ENCODE measurements at places on chromosomes 6 and 20.
A peak's percentile ranks its signal among the peaks of the same experiment; 100 is the strongest.

DNA sequence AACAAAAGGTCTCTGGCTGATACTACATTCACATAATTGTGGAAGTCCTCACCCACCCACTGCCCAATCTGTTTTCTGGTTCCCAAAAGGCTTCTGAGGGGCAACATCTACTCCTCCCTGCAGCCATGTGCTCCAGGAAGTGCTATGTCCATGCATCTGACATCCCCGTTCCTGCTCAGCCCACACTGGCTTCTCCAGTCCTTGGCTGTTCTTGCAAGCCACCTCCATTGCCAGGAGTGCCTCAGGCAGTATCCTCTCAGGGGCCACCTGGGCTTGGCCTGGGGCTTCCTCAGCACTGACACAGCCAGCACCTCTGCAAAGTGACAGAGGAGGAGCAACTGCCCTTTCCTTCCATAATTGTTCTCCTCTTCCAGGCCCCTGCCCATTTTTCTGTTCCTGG lies 18.3 kb downstream of the ARHGAP18 start:
- no peak for DNase-seq

- DNase-seq, result no peak
These were observed 433.2 kb upstream of the SPTLC3 start for GRCh38 chr20:12575352-12576095.

DNA sequence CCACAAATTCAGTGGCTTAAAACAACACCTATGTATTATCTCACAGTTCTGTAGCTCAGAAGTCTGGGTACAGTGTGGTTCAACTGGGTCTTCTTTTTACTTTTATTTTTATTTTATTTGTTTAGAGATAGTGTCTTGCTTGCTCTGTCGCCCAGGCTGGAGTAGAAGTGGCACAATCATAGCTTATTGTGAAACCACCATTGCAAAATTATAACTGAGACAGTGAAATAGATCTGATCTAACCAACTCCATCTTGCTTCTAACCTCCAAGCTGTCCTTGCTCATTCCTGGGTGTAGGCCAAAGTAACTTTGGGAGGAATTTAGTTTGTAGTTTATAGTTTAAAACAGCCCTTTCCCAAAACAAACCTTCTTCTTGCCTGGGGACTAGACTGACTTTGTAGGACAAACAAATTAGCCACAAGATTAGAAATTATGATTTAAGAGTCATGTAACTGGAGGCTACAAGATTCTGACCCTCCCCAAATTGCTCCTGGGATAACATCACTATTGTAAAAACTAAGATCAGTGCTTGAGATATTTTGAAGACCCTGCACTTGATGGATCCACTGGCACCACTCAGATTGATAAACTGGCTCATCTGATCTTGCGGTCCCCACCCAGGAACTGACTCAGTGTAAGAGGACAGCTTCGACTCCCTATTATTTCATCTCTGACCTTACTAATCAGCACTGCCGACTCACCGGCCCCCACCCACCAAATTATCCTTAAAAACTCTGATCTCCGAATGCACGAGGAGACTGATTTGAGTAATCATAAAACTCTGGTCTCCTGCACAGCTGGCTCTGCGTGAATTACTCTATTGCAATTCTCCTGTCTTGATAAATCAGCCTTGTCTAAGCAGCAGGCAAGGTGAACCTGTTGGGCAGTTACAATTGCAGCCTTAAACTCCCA lies 193.4 kb upstream of the CDYL start:
- DNase-seq, result peak; percentile 30

GRCh38 chr6:21478883-21479539 lies 114.5 kb upstream of the SOX4 start:
- no peak for DNase-seq

DNA sequence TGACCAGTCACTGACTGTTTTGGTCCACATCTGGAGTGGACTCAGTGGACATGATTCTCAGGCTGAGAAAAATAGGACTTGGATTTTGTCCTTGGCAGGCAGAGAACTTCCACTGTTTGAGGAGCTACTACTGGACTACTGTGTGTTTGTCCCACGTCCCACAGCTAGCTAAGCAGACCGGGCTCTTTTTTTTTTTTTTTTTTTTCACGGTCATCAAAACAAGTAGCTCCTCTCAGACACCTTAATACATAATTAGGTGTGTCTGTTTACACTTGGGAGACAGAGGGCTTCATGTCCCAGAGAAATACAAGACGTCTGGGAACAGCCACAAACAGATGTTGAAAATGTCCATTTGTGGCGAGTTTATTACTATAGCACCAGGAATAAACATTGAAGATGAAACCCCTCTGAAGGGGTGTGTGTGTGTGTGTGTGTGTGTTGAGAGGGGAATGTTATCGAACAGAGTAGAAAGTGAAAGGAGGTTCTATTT lies 155.0 kb upstream of the SUPT3H start:
- no peak for DNase-seq

GRCh38 chr6:31272436-31272835 lies 544 bp upstream of the HLA-C start:
- DNase-seq, result no peak

- no peak for DNase-seq
These were observed 117.4 kb downstream of the TTLL2 start for GRCh38 chr6:167442245-167442644.

GRCh38 chr6:117938311-117938995 lies 31.4 kb downstream of the SLC35F1 start:
- DNase-seq, result no peak

DNA sequence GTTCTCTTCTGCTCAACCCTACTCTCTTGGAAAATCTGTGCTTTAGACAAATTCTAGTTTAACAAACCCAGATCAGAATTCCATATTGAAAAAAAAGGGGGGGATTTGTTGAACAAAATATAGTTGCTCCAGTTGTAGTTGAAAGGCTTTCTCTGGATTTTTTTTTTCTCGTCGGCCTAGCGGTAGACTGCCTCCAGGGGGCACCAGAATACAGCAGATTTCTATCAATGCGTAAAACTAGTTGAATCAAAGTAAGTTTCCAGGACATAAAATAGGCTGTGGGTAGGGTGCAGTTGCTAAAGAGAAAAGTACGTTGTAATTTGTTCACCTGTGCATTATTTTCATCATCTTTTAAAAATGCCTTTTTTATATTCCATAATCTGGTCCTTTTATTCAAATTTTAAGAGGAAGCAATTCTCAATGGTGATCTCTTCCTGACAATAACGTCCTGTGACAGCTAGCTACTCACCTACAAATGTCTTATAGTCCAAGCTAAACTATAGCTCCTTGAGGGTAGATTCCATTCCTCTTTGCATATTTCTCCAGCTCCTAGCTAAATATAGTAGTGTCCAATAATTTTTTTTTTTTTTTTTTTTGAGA lies 105.4 kb downstream of the PERP start:
- DNase-seq, result peak; percentile 10

DNA sequence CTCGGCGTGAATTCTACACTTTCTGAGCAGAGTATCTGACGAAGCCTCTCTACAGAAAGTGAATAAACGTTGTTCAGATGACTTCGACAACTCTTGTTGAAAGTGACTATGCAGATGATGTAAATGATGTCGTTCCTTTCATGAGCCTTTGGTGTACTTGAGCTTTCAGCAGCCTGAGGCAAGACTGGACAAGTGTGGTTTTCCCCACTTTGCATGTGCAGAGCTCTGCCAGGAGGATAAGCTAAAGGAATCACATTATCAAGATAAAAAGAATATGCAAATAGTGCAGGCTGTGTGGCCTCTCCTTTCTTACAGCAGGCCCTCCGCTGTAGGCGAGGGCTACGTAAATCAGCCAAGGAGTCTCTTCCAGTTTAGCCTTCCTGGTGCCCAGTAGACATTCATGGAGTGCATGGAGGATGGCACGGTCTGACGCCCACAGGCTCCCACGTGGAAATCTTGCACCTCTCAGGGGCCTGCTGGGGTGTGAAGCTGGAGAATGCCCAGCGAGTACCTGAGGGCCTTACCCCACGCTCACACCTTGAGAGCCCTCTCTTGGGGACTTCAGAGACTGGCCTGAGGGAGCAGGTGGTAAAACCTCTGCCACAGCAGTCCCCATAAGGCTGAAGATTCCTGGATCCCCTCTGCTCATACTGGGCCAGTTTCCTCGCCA lies 54.9 kb downstream of the RPP40 start:
- DNase-seq, result no peak

DNA sequence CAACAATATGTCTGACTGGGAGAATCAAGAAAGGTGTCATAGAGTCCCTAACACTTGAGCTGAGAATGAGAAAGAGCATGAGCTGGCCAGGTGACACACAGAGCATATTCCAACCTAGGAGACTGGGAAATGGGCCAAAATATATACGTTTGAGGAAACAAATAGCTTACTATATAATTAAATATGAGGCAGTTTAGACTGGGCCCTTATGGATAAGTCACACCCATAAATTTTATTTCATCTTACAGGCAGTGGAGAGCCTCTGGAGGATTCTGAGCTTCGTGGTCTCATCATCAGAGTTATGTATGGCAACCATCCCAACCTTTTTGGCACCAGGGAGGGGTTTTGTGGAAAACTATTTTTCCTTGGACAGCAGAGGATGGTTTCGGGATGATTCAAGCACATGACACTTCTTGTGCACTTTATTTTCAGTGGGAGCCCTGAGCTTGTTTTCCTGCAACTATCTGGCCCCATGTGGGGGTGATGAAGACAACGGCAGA lies 12.9 kb upstream of the NQO2 start:
- DNase-seq, result peak; percentile 97

DNA sequence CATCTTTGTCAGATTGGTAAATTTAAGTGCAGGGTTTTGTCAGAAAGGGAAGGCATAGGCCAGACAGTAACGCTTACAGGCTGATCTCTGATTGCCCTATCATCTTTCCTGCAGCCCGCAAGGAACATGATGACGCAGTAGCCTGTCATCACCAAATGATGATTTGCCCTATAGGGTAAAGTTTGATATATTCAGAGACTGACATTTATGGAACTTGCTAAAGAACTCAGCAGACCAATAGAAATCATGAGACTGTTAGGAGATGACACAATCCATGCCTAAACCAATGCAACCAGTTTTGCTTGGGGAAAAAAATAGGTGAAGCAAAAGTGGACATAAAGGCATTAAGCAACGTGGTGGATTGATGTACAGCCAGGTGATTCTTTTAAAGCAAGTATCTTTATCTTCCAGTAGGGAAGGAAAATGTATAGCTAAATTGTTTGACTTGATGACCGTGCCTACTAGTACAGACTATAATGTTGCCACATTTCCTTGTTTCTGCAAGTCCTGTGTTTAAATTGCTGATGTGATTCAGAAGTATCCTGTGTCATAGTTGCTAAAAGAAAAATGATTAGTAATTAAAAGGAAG lies 2.4 kb downstream of the NUS1 start:
- no peak for DNase-seq

DNA sequence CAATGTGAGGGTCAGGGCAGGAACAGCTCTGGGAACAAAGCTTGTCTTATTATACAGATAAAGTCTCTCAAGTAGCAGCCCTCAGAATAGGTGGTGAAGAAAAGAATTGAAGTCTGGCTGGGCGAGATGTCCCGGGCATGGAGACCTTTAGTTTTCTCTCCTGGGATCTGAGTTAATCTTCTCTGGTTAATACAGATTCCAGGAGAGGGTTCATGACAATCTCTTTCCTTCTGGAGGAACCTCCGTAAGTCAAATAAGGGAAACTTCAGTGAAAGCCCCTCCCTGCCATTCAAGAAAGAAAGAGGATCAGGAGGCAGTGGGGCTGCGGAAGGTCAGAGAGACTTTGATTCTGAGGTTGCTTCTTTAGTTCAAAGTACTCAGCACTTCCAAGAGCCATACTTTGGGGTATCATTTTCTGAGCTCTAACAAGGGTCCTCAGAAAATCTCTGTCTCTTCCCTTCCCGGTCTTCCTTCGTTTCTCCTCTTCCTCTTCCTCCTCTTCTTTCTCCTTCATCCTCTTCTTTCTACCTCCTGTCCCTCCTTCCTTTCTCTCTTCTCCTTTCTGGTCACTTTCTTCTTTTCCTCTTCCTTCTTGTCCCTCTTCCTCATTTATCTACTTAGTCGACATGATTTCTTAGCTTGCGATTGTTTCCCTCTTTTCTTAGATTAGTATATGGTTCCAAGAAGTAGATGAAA lies 4.6 kb upstream of the ZNF184 start:
- no peak for DNase-seq

DNA sequence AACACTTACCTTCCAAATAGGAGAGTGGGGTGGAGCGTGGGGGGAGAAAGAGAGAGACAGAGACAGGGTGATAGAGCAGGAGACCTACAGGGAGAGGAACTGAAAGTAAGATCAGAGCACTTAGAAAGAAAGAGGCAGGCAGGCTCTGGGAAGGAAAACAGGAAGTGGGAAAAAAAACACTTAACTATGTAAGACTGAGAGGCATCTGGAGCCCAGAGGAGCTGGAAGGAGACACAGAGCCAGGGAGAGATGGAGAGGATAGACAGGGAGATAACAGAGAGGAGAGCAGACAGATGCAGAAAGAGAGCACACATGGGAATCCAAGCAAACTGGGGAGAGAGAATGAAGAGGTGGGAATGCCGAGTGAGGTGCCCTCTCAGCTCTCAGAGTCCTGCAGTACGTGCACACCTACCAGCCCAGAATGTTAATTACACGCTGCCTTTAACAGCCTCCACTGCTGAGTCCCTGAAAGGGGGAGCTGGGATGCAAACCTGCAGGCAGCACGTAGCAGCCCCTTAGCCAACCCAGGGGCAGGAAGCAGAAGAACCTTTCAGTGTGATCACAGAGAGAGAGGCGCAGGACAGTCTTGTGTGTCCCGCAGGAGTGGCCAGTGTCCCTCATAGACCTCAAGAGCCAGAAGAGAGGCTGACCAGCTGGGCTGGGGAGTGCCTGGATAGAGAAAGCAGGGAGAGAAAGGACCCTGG lies 132.7 kb upstream of the LRFN2 start:
- DNase-seq, result peak; percentile 49

DNA sequence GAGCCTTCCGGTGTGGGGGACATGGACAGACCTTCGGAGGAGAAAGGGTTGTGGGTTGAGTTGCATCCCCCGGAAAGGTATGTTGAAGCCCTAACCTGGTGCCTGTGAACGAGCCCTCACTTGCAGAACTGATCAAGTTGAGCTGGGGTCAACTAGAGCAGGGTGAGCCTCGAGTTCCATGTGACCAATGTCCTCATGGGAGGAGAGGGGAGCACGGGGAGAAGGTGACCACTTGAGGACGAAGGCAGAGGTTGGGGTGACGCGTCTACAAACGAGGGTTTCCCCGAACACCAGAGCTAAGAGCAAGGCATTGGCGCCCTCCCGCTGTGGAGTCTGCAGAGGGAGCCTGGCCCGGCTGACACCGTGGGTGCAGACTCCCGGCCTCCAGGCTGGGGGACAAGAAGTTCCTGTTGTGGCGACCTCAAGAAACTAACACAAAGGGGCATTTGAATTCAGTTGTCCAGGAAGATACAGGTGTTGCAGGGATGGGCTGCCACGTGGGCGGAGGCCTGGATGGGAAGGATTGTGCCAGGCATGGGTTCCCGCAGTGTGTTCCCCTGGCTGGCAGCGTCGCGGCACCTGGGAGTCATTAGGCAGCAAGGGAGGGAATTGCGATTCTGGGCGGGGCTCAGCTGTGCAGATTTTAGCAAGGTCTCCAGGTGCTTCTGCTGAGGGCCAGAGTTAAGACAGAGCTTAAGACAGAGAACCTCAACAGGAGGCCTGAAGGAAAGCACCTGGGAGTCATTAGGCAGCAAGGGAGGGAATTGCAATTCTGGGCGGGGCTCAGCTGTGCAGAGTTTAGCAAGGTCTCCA lies 20.4 kb upstream of the UNC93A start:
- DNase-seq, result no peak

- DNase-seq, result no peak
These were observed 3.8 kb upstream of the SLC17A1 start for GRCh38 chr6:25835442-25836283.

GRCh38 chr6:46381579-46381978 lies 109.7 kb downstream of the RCAN2 start:
- no peak for DNase-seq

- no peak for DNase-seq
These were observed 48.0 kb upstream of the STXBP5 start for GRCh38 chr6:147156218-147156617.

All from fibroblast of skin of left quadriceps (primary cell).